Thoracic aorta endothelial cell (primary cell): ENCODE measurements at places on chromosomes 12 and 14. TPM values are rescaled to one million over a fixed set of nuclear protein-coding genes. Genes with fewer than 3 reads are reported as not detected.

The LPAR5 gene
- total RNA-seq = 0.13 TPM in 1 of 2 replicates, not detected in the other

The NUAK1 gene
- 30.6 and 43.0 TPM in 2 replicates for total RNA-seq

The KRT80 gene
- 7.2 and 9.5 TPM in 2 replicates for total RNA-seq

The TSPAN11 gene
- total RNA-seq = 1.9 and 3.2 TPM in 2 replicates

The KDM2B gene
- total RNA-seq = 41.3 and 44.3 TPM in 2 replicates

The FCF1 gene
- total RNA-seq = 69.8 and 72.6 TPM in 2 replicates

The KRT7 gene
- 206 and 443 TPM in 2 replicates for total RNA-seq

The TARBP2 gene
- total RNA-seq = 44.9 and 47.0 TPM in 2 replicates

The ARMH4 gene
- 1.4 and 1.9 TPM in 2 replicates for total RNA-seq

The AQP2 gene
- not detected in 2 replicates for total RNA-seq

The OR4E2 gene
- total RNA-seq = not detected in 2 replicates

The LUM gene
- total RNA-seq = 1.0 and 2.4 TPM in 2 replicates

The DBX2 gene
- not detected in 2 replicates for total RNA-seq

The SLC8A3 gene
- total RNA-seq = 0.07 and 0.27 TPM in 2 replicates

The GLI1 gene
- 0.07 TPM in 1 of 2 replicates, not detected in the other for total RNA-seq

The PAX9 gene
- total RNA-seq = under 0.01 and 0.07 TPM in 2 replicates

The GALNT8 gene
- 0.27 and 3.1 TPM in 2 replicates for total RNA-seq

The APEX1 gene
- 83.8 and 85.9 TPM in 2 replicates for total RNA-seq

The RERG gene
- total RNA-seq = not detected in 2 replicates

The FSCB gene
- total RNA-seq = not detected in 2 replicates

The SERPINA3 gene
- total RNA-seq = 0.40 TPM in 1 of 2 replicates, not detected in the other

The TESPA1 gene
- not detected in 2 replicates for total RNA-seq

The YBX3 gene
- total RNA-seq = 395 and 439 TPM in 2 replicates
